ENCODE measurements at places on chromosomes 12 and 14. TPM values are rescaled to one million over a fixed set of nuclear protein-coding genes. Genes with fewer than 3 reads are reported as not detected.

DNA sequence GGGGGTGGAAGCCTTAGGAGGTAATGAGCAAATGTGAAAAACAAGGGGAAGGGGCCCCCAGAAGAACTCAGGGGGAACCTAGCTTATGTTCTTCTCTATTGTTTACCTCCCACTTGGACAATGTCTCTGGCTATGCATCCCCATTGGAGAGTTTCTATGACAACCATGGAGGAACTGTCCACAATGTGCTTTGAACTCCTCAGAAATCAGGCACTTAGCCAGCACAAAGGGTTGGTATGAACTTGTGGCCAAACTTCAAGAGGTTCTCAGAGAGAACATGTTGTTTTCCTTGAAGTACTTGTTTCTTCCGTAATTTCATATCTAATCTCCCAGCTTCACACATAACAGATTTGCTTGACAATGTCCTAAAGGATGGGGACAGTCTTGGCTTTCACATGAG, 202.8 kb upstream of the PELI2 start:
- no peak for DNase-seq

PRH2 gene
- not detected for polyA plus RNA-seq

- no peak for DNase-seq
These were observed 28.0 kb downstream of the JAG2 start for GRCh38 chr14:105140581-105140980.

DNA sequence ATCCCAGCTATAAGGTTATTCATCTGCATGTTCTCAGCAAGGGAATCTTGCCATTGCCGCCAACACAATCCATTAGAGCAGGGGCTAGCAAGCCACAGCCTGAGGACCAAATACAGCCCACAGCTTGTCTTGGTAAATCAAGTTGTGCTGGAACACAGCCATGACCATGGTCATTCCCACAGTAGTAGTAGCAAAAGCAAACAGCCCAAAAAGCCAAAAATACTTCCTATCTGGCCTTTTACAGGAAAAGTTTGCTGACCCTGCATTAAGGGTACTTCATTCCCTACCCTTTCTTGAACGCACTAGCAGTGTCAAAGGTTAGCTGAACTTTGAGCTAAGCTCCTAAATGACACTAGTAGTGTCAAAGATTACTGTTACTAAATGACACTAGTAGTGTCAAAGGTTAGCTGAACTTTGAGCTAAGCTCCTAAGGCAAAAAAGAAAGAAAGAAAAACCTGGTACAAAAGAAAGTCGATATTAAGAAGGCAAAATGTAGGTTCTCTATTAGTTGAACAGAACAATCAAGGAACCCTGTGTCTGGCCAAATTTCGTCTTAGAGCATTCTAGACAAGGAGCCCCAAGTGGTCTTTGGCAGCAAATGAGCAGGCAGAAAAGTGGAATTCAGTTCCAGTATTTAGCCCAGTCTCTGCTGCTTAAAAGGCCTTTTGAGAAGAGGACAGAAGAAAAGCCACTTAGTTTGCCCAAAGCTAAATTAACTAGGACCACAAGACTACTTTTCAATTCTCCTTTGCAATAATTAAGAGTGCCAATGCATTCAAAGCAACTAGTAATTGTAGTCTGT, 67.7 kb downstream of the NT5DC3 start:
- no peak for DNase-seq

- DNase-seq = no peak
These were observed 4.3 kb downstream of the MBIP start for GRCh38 chr14:36316131-36316530.

GRCh38 chr12:114612062-114612461, 71.9 kb downstream of the TBX3 start:
- no peak for DNase-seq

DNA sequence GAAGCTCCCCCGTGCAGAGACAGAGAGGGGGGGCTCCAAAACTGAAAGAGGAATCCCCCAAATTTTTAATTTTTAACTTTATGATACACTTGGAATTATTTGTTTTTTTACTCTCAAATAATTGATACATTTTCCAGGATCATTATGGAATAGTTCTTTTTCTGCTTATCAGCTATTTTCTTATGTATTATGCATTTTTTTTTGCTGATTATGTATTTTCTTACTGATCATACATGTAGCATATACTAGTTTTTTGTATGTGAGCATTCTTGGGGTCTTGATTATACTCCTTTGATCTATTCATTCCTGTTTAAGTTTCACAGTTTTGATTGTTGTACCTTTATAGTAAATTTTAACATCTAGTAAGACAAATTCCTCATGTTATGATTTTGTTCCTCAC, 55.5 kb upstream of the LDHB start:
- no peak for DNase-seq

DNA sequence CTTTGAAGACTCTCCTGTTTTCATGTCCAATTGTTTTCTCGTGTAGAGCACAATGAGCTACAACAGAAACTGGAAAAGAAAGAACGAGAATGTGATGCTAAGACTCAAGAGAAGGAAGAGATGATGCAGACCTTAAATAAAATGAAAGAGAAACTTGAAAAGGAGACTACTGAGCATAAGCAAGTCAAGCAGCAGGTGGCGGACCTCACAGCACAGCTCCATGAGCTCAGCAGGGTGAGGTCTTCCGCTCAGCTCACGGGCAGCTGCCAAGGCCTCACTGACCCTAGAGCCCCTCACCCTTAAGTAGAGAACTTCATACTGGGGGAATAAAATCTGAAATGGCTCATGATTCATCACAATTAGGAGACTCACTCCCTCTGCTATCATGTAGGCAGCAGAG, 134.7 kb downstream of the GPR135 start:
- DNase-seq = no peak

GRCh38 chr12:79194595-79194994, 330.0 kb downstream of the SYT1 start:
- DNase-seq = peak; percentile 59

- DNase-seq = no peak
These were observed 19.7 kb upstream of the DUSP16 start for GRCh38 chr12:12582193-12582881.

- no peak for DNase-seq
These were observed 36.8 kb upstream of the PLEKHG6 start for GRCh38 chr12:6273541-6274230.

- DNase-seq = no peak
These were observed 1.5 kb downstream of the BIN2 start for GRCh38 chr12:51322452-51322851.

- no peak for DNase-seq
These were observed 444 bp downstream of the DRAM1 start for GRCh38 chr12:101877806-101878242.

GRCh38 chr12:505221-505620, 45.5 kb downstream of the B4GALNT3 start:
- DNase-seq = no peak

- no peak for DNase-seq
These were observed 18.9 kb downstream of the PPP1R13B start for GRCh38 chr14:103828315-103828967.

ANKS1B gene
- polyA plus RNA-seq = not detected

GRCh38 chr14:95388699-95389098, 69.0 kb upstream of the CLMN start:
- no peak for DNase-seq

KRT73 gene
- polyA plus RNA-seq = not detected

DNA sequence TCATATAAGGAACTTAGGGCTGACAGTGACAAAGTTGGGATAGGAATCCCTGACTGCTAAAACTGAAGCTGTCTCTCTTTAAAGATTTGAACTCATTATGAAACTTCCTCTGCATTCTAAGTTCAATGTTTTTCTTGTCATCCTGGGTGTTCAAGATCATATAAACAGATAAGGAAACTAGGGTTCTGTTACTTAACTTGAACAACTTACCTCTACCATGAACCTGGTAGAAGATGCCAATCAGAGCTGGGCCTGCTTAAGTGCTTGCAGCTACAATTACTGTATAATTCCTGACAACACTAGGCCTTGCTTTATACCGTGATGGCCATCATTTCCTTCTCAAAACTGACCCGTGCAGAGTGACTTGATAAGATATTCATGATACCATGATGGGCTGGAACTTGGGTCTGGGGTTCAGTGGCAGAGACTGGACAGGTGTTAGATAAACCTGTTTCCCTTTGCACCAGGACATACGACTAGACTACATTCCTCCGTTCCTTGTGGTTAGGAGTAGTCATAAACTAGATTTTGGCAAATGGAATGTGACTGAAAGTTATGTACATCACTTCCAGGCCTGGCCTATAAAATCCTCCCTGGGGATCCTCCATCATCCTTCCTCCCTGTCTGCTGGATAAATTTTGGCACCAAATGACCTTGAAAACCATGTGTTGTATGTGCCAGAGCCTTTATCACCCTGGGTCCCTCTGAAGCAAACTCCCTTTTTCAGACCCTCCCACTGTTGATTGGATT, 172.2 kb upstream of the PRICKLE1 start:
- DNase-seq = no peak

GRCh38 chr12:79615596-79616560, 74.9 kb downstream of the PAWR start:
- DNase-seq = peak; percentile 49

DNA sequence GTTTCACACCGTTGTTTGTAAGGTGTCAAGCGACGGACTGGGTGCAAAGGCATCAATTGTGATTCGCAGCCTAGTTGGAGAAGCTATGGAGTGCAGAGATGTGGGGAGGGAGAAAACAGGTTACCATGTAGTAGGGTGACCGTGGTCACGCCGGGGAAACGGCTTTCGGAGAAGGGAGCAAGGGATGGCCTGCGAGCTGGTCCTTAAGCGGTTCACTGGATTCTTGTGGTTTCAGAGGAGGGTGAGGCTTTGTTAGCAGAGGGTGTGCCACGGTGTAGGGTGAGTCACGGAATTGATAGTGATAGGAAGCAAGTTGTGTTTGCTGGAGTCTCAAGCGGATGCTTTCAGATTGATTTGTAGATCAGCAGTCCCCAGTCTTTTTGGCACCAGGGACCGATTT, 2.3 kb downstream of the PIWIL1 start:
- peak; percentile 81 for DNase-seq

KIF26A gene
- 0.42 TPM for polyA plus RNA-seq

P2RX2 gene
- not detected for polyA plus RNA-seq

DNA sequence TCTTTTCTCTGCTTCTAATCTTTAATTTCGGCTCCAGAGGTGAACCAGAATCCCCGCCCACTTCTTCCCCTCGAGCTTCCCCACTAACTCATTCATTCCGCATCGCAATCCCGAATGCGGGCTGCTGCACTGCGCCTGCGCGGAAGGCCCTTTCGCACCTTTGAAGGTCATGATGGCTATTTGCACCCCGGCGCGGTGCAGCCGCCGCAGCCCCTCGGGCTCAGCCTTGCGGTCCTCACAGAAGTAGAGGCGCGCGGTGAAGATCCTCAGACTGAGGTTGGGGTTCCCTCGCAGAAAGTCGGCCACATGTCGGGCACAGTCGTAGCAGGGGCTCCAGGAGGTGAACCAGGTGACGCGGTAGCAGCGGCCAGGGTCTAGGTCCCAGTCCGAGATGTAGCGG, 7.6 kb downstream of the AICDA start:
- no peak for DNase-seq

BMAL2 gene
- 20.4 TPM for polyA plus RNA-seq

- DNase-seq = peak; percentile 12
These were observed 129.9 kb downstream of the CPNE8 start for GRCh38 chr12:38775457-38775856.

IFNG gene
- polyA plus RNA-seq = not detected

TUBA1A gene
- 117 TPM for polyA plus RNA-seq

GRCh38 chr14:92970271-92970670, 47.3 kb downstream of the CHGA start:
- no peak for DNase-seq

- no peak for DNase-seq
These were observed 39.2 kb downstream of the ZFP36L1 start for GRCh38 chr14:68753690-68754089.

SERPINA9 gene
- not detected for polyA plus RNA-seq

DNA sequence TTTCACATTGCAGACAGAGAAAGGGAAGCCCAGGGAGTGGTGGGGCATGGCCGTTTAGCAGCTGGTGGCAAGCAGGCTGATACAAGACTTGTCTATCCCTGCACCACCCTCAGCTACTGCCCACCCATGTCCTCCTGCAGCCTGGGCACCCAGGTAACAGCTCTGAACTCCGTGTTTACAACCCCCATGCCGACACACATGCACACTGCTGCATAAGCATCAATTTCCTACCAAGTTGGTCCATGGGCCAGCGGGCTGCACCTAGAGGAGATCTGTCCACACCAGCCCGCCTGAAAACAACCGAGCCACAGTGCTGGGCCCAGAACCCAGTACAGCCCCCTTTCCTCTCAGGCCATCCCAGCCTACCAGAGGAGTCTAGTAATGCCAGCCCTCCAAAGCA, 75.9 kb upstream of the C14orf180 start:
- no peak for DNase-seq
